Esophagus muscularis mucosa (tissue), 4 donors: ENCODE measurements at places on chromosomes 6 and 20. TPM values are rescaled to one million over a fixed set of nuclear protein-coding genes. Genes with fewer than 3 reads are reported as not detected.
A peak's percentile ranks its signal among the peaks of the same experiment; 100 is the strongest.

- H3K27me3 ChIP-seq = no peaks in the 10 kb centered on the region
- no peak overlapping the region for H3K4me3 ChIP-seq
- no peak for DNase-seq
- no peaks in the 10 kb centered on the region for H3K4me1 ChIP-seq
Observed at GRCh38 chr20:51233345-51233744, 210.4 kb upstream of the KCNG1 start.

DNA sequence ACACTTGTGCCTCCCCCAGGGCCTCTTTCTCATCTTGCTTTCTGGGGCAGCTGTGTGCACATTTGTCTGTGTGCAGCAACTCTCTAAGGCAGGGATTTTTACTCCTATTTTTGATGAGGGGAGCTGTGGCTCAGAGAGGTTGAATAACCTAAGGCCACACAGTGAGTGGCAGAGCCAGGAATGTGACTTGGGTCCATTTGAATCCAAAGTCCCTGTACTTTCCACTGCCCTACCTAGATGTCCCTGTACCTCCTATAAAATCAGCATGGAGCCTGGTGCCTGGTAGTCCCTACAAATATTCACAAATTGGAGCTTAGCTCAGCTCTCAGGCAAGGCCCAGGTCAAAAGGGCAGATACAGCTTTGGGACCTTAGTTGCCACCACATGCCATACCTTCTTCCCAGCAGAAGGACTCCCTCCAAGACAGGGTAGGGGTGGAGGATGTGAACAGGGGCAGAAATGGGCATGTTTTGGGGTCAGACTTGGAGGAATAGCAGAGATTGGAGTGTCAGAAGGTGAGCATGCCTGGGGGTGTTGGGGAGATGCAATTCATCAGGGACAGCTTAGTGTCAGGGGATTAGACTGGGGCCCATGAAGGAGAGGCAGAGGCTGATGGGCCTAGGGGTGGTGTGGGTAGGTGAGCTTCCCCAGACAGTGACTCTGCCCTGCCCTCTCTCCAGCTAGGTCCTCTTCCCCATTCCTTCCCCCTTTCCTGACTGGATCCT lies 4.1 kb upstream of the VEGFA start:
- no peaks in the 10 kb centered on the region for H3K36me3 ChIP-seq
- no peak for DNase-seq
- H3K4me1 ChIP-seq = peaks cover 15% of the 10 kb centered on the region
- no peak overlapping the region for H3K4me3 ChIP-seq
- no peaks in the 10 kb centered on the region for H3K27me3 ChIP-seq

GRCh38 chr6:163427498-163428254 lies 13.2 kb downstream of the QKI start:
- no peak overlapping the region for H3K4me3 ChIP-seq
- no peaks in the 10 kb centered on the region for H3K36me3 ChIP-seq
- DNase-seq = no peak
- H3K27ac ChIP-seq = no peak overlapping the region

GRCh38 chr20:8547035-8547650 lies 415.1 kb downstream of the PLCB1 start:
- H3K4me3 ChIP-seq = no peak overlapping the region
- peaks cover 7% of the 10 kb centered on the region for H3K4me1 ChIP-seq
- H3K27ac ChIP-seq = no peak overlapping the region
- no peaks in the 10 kb centered on the region for H3K36me3 ChIP-seq
- no peaks in the 10 kb centered on the region for H3K27me3 ChIP-seq

- no peaks in the 10 kb centered on the region for H3K36me3 ChIP-seq
- peaks cover 25% of the 10 kb centered on the region for H3K4me1 ChIP-seq
- H3K27ac ChIP-seq = peak overlapping the region; percentile 43
- H3K27me3 ChIP-seq = no peaks in the 10 kb centered on the region
Observed at GRCh38 chr6:36386495-36387439, 702 bp downstream of the ETV7 start.

DNA sequence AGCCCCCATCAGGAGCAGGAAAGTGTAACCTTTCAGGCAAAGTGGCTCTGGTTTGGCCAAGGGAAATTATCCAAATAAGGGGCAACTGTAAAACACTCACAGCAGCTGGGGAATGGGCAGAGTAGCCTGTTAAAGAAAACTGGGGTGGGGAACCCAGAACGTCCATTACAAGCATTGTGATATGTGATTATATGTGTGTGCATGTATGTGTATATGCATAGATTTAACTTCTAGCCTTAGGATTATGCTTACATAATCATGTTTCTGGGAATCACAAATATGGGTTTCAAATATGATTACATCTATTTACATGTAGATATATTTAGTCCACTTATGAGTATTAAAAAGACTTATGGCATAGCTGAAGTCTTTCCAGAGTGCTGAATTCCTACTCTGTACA lies 278.1 kb upstream of the JAG1 start:
- no peak for DNase-seq
- H3K36me3 ChIP-seq = no peaks in the 10 kb centered on the region
- no peaks in the 10 kb centered on the region for H3K4me1 ChIP-seq
- H3K27ac ChIP-seq = no peak overlapping the region
- no peaks in the 10 kb centered on the region for H3K27me3 ChIP-seq

GRCh38 chr20:47795214-47795907 lies 10.1 kb upstream of the SULF2 start:
- peak overlapping the region; percentile 61 for H3K27ac ChIP-seq
- DNase-seq = no peak
- H3K4me3 ChIP-seq = no peak overlapping the region
- peaks cover 55% of the 10 kb centered on the region for H3K4me1 ChIP-seq
- no peaks in the 10 kb centered on the region for H3K27me3 ChIP-seq

GRCh38 chr6:20652299-20653084 lies 118.2 kb downstream of the CDKAL1 start:
- peaks cover 14% of the 10 kb centered on the region for H3K36me3 ChIP-seq
- DNase-seq = no peak
- H3K27me3 ChIP-seq = no peaks in the 10 kb centered on the region
- H3K4me3 ChIP-seq = no peak overlapping the region
- no peak overlapping the region for H3K27ac ChIP-seq
- H3K4me1 ChIP-seq = no peaks in the 10 kb centered on the region

- H3K27ac ChIP-seq = no peak overlapping the region
- no peak overlapping the region for H3K4me3 ChIP-seq
- peaks cover 43% of the 10 kb centered on the region for H3K36me3 ChIP-seq
- no peaks in the 10 kb centered on the region for H3K27me3 ChIP-seq
- DNase-seq = no peak
Observed at GRCh38 chr6:38673397-38674165, 29.4 kb downstream of the GLO1 start.

GRCh38 chr6:145206247-145206907 lies 528.9 kb downstream of the EPM2A start:
- no peak overlapping the region for H3K27ac ChIP-seq
- no peak overlapping the region for H3K4me3 ChIP-seq
- H3K4me1 ChIP-seq = no peaks in the 10 kb centered on the region
- no peaks in the 10 kb centered on the region for H3K27me3 ChIP-seq
- no peak for DNase-seq

- H3K4me3 ChIP-seq = no peak overlapping the region
- no peaks in the 10 kb centered on the region for H3K36me3 ChIP-seq
- no peak for DNase-seq
- peak overlapping the region; percentile 58 for H3K27ac ChIP-seq
- peaks cover 44% of the 10 kb centered on the region for H3K4me1 ChIP-seq
Observed at GRCh38 chr6:53300656-53301551, 47.8 kb downstream of the ELOVL5 start.

DNA sequence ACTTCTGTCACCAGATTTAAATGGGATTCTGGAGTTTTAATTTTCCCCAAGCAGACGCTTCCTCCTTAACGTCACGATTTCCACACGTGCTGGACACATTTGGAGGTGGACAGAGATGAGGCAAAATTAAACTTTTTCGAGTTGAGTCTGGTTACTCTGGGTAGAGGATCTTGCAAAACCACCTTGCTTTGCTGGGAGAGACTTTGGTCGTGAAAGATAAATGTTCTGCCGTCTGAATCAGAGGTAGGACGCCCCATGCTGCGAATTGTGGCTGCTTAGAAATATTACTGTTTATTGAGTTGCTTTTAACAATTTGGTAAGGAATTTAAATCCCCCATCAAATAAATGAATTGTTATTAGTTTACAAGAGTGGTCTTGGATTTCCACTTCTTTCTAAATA lies 46.8 kb downstream of the CTCFL start:
- H3K4me1 ChIP-seq = peaks cover 67% of the 10 kb centered on the region
- H3K36me3 ChIP-seq = no peaks in the 10 kb centered on the region
- H3K27me3 ChIP-seq = no peaks in the 10 kb centered on the region

- peak overlapping the region; percentile 61 for H3K27ac ChIP-seq
- H3K36me3 ChIP-seq = no peaks in the 10 kb centered on the region
- peaks cover 24% of the 10 kb centered on the region for H3K4me1 ChIP-seq
- no peak for DNase-seq
- no peak overlapping the region for H3K4me3 ChIP-seq
Observed at GRCh38 chr6:13384506-13384905, 56.2 kb upstream of the TBC1D7 start.

Gene TRIM40
- not detected for total RNA-seq

Gene LY86
- 1.4 TPM for total RNA-seq

Gene FHL5
- 10.8 TPM for total RNA-seq

Gene RPS10
- 3,592 TPM for total RNA-seq

Gene SLC12A5
- total RNA-seq = not detected

Gene NR2E1
- not detected for total RNA-seq

Gene RIPPLY2
- not detected for total RNA-seq

Gene COL9A3
- total RNA-seq = 13.4 TPM
